G401 (cell line): ENCODE measurements at places on chromosomes 2 and 18. TPM values are rescaled to one million over a fixed set of nuclear protein-coding genes. Genes with fewer than 3 reads are reported as not detected.

- DNase-seq: no peak
Observed at GRCh38 chr2:120887320-120887697, 151.6 kb downstream of the GLI2 start.

- no peak for DNase-seq
Observed at GRCh38 chr2:209383212-209383611, 40.6 kb upstream of the MAP2 start.

DNA sequence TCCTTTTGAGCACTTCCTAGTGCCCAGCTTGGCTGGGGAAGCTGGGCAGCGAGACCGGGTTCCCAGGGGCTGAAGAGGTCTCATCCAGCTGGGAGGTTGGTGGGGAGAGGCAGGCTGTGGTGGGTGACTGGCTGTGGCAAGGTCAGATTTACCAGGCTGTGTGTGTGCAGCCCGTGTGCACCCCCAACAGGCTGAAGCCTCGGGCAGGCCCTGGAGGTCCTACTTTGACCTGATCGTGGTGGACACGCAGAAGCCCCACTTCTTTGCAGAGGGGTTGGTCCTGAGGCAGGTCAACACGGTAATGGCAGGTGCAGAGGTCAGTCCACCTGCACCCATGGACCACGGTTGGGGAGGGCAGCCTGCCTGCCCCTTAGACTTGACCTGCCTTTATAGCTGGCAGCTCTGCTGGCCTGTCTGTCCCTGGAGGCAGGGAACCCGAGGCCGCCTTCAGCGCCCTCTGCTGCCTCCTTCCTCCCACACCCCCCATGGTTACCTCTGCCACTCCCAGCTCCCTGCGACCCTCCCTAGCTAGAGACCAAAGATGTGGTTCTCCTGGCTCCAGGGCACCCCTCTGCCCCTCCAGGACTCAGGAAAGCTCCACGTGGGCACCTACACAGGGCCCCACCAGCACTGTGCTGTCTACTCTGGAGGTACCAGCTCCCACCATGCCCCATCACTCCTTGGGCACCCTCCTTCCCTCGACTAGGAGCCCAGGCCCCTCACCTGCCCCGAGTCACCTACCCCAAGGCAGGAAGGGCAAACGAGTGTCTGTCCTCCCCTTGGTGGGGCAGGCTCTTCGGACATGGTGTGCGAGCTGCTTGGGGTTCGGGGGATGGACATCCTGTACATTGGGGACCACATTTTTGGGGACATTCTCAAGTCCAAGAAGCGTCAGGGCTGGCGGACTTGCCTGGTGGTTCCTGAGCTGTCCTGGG is 4.0 kb downstream of the NT5DC4 start:
- DNase-seq: no peak

- DNase-seq: no peak
Observed at GRCh38 chr2:98571121-98571701, 37.1 kb downstream of the COA5 start.

- no peak for DNase-seq
Observed at GRCh38 chr2:217463402-217464075, 539.3 kb downstream of the TNS1 start.

DNA sequence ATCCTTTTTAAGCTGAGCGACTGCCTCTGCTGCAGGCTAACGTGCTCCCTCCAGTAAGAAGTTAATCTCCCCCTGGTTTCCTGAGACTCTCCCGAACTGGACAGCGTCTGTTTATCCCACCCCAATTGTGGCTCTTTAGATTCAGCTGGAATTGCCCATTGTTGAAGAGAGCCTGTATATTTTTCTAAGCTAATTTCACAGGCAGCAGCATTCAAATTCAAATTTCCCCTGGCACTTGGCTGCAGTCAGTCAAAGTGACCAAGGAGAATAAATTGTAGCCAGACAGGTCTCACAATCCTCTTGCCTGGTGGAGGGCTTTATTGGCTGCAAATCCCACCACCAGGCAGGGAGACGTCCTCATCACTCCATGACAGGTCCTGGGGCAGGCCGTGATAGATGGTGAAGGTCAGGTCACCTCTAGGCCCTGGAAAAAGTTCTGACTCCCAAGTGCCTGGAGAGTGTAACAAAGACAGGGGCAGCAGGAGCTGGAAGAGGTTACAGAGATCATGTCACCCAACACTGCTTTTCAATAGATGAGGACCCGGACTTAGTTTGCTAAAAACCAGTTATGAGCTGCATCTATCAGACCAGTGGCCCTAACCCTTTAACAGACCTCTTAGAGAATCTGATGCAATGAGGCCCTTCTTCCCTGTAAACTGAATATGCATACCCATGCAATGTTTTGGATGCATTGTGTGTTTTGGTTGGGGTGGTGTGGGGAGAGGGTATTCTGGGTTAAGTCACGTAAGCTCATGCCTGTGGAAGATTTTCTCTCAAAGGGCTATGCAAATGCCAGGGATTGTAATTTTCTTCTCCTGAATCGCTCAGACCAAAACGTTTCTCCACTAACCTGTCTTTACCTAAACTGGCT is 32.3 kb upstream of the C18orf32 start:
- no peak for DNase-seq

- DNase-seq: no peak
Observed at GRCh38 chr2:198905881-198906612, 551.7 kb downstream of the SATB2 start.

Gene FAP
- total RNA-seq: not detected in 2 replicates

Gene GALNT3
- not detected in 2 replicates for total RNA-seq
